A549 treated with dexamethasone at 1 μM for 4 hours (cell line): ENCODE measurements at places on chromosomes 16 and 17. TPM values are rescaled to one million over a fixed set of nuclear protein-coding genes. Genes with fewer than 3 reads are reported as not detected.

The SCNN1G gene
- total RNA-seq: 2.3 to 3.3 TPM (median 3.1 TPM) in 5 replicates

The CLEC19A gene
- 0.08 to 0.15 TPM (median 0.11 TPM) in 4 of 5 replicates, not detected in the other for total RNA-seq

The CHAD gene
- total RNA-seq: not detected in 5 replicates

The GNAO1 gene
- 0.52 to 0.91 TPM (median 0.84 TPM) in 5 replicates for total RNA-seq

The ZNF207 gene
- total RNA-seq: 207 to 239 TPM (median 222 TPM) in 5 replicates

The NPB gene
- total RNA-seq: 0.34 to 0.63 TPM (median 0.62 TPM) in 5 replicates

The GNGT2 gene
- total RNA-seq: 0.39 to 1.1 TPM (median 0.70 TPM) in 5 replicates

The SHBG gene
- 0.27 to 0.56 TPM (median 0.43 TPM) in 5 replicates for total RNA-seq

The AXIN2 gene
- 0.64 to 1.0 TPM (median 0.80 TPM) in 5 replicates for total RNA-seq

The TMEM107 gene
- 18.5 to 21.4 TPM (median 19.6 TPM) in 5 replicates for total RNA-seq

The PPP1R27 gene
- total RNA-seq: 0.19 to 0.42 TPM (median 0.27 TPM) in 5 replicates

The ASB16 gene
- 0.05 to 0.07 TPM (median 0.06 TPM) in 3 of 5 replicates, not detected in the others for total RNA-seq
